Osteocyte (in vitro differentiated cells): ENCODE measurements at places on chromosomes 1 and 21. TPM values are rescaled to one million over a fixed set of nuclear protein-coding genes. Genes with fewer than 3 reads are reported as not detected.

Gene NEXN
- total RNA-seq: 19.3 and 19.5 TPM in 2 replicates

Gene NFIA
- 43.3 and 46.7 TPM in 2 replicates for total RNA-seq

Gene EFCAB7
- total RNA-seq: 6.6 and 7.5 TPM in 2 replicates

Gene TFF2
- total RNA-seq: not detected in 2 replicates

Gene GNG4
- total RNA-seq: 0.34 and 0.83 TPM in 2 replicates

Gene MCOLN2
- total RNA-seq: not detected in 2 replicates

Gene OR2L5
- not detected in 2 replicates for total RNA-seq

- DNase-seq: no peak
Measured at GRCh38 chr1:72207059-72207458, 75.3 kb downstream of the NEGR1 start.

DNA sequence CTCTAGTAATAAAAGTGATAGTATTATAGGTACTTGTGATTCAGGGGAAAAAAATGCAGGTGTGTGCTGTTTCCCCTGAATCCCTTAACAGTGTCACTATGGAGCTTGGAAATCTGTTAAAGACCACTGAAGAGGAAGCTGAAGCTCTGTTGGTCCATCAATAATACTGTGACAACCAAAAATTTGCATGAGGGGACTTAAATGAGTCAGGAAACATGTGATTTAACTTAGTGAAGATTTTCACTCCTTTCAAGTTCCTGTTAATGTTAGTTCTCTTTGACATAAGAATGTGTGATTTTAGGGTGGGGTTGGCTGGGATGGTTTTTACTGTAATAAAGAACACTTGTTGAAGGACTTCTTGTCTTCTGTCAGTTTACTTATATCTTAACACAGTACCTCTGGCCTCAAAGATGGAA, 32.0 kb downstream of the VANGL2 start:
- DNase-seq: no peak

GRCh38 chr1:41586230-41586629, 101.7 kb upstream of the EDN2 start:
- DNase-seq: peak; percentile 68

- no peak for DNase-seq
Measured at GRCh38 chr1:219433001-219433400, 179.9 kb downstream of the ZC3H11B start.

- no peak for DNase-seq
Measured at GRCh38 chr1:159877695-159878444, 15.4 kb upstream of the VSIG8 start.

DNA sequence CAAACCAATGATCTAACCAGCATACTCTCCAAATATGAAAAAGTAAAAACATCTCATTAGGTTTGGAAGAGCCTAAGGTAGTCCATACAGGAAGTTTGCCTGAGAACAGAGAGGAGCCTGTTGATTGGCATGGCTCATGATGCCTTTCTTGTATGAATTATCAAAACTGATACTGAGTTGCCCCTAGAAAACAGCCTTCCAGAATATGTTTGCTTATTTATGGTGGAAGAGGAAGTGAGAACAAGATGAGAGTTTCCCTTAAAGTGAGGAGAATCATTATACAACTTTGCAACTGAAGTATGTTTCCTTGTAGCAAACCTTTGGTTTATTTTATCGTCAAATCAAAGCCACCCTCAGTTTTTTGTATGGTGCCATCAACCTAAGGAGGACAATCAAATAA, 23.8 kb upstream of the KIAA1614 start:
- DNase-seq: no peak

GRCh38 chr1:1847061-1847850, 43.6 kb downstream of the GNB1 start:
- DNase-seq: no peak

DNA sequence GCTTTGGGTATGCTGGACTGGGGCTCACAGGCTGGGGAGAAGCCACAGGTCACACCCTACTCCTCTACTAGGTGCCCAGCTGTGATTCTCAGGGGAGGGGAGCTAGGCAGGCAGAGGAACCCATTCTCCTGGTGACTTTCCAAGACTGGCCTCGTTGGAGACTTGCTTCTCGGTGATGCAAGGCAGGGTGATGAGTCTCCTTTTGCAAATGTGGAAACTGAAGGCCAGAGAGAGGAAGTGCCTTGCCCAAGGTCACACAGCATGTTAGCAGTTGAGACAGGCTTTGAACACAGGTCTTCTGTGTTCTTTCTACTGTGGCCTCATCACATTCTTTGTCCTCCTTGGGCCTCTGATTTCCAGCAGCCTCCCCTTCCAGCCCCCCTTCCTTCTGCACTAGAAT, 20.5 kb upstream of the C1QA start:
- no peak for DNase-seq

- DNase-seq: no peak
Measured at GRCh38 chr21:27722095-27722494, 755.2 kb upstream of the ADAMTS5 start.

DNA sequence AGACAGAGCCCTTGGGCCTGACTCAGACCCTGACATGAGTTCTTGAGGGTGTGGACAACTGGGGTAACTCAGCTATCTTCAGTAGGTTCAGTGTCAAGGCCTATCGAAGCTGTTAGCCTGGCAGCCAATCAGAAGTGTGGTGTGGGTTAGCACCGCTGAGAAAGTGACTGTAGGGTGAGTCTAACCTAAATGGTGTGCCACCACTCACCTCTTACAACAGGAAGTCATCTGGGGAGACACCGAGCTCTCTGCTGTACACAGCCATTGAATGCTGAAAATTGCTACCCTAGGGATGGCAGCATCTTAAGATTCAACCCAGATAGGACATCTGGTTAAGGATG, 44.6 kb downstream of the RASSF5 start:
- no peak for DNase-seq

- peak; percentile 84 for DNase-seq
Measured at GRCh38 chr1:3031401-3032221, 10.3 kb downstream of the ACTRT2 start.

GRCh38 chr1:221776495-221777301, 34.8 kb upstream of the DUSP10 start:
- no peak for DNase-seq

GRCh38 chr1:216425577-216425976, 2.3 kb upstream of the USH2A start:
- no peak for DNase-seq

- DNase-seq: peak; percentile 53
Measured at GRCh38 chr1:110633646-110634030, 27.5 kb upstream of the KCNA2 start.

- DNase-seq: no peak
Measured at GRCh38 chr1:63987628-63988024, 213.8 kb downstream of the ROR1 start.

- no peak for DNase-seq
Measured at GRCh38 chr1:101190441-101190840, 46.4 kb upstream of the S1PR1 start.

- DNase-seq: no peak
Measured at GRCh38 chr1:232990176-232991128, 40.0 kb downstream of the NTPCR start.

DNA sequence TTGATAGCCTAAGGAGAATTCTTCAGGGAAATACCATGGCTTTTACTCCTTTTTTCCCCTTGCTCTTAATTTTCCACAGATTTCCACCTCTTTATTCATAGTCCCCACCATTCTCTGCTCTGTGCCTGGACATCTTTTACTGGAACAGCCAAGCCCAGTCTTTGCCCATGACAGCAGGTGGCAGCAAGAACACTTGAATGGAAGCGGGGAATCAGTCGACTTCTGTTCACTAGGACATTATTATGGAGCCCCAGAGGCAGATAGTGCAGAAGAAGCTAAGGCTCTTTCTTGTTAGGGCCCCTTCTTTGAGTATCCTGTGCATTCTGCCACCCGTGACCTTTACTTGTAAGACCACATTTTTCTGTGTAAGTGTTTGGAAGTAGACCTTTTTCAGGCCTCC, 6.3 kb downstream of the OR14I1 start:
- DNase-seq: no peak

GRCh38 chr1:29120947-29121485, 2.7 kb downstream of the TMEM200B start:
- no peak for DNase-seq

DNA sequence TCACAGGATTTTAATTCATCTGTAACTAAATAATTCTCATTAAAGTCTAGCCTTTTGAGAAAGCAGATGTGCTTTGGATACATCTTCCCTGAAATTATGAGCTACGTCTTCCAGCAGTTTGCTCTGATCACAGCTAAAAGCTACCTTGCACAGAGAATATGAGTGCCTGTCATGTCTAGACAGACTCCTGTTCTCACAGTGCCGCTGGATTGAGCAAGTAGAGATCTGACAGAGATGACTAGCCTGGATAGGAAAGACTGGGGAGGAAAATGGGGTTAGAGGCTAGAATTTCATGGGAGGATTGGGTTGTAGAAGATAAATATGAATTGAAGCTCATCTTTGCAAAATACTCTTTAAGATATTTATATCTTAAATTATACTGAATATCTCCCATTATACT, 24.1 kb downstream of the CEPT1 start:
- no peak for DNase-seq
